ENCODE measurements at places on chromosomes 3 and 15.

- DNase-seq, result no peak
Observed at GRCh38 chr3:53773611-53774368, 72.4 kb downstream of the CHDH start.

- DNase-seq, result no peak
Observed at GRCh38 chr15:85479071-85479647, 98.8 kb downstream of the AKAP13 start.

- peak; percentile 94 for DNase-seq
Observed at GRCh38 chr15:55277116-55277564, 12.5 kb downstream of the RAB27A start.

GRCh38 chr3:187136337-187136736 lies 3.0 kb downstream of the RPL39L start:
- DNase-seq, result no peak

DNA sequence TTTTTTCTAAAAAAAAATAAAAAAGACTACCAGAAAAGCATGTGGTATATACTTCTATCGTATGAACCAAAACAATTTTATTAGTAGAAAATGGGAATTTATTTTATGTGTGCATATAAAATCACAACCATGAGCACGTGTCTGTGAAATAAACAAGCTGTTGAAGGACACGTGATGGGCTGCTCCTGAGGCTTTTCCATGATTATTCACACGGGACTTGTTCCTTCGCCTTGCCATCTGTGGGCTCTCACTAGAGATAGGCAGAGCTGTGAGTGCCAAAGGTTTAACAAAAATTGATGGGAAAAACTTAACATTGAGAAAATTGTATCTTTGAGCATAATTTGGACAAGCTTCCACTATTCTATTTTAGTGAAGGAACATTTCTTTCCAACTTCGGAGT lies 12.4 kb upstream of the ETV5 start:
- DNase-seq, result no peak

- no peak for DNase-seq
Observed at GRCh38 chr15:58189148-58189811, 51.1 kb downstream of the AQP9 start.

Measured in Kasumi-1 (cell line).